ENCODE measurements at places on chromosomes 5 and 9.

DNA sequence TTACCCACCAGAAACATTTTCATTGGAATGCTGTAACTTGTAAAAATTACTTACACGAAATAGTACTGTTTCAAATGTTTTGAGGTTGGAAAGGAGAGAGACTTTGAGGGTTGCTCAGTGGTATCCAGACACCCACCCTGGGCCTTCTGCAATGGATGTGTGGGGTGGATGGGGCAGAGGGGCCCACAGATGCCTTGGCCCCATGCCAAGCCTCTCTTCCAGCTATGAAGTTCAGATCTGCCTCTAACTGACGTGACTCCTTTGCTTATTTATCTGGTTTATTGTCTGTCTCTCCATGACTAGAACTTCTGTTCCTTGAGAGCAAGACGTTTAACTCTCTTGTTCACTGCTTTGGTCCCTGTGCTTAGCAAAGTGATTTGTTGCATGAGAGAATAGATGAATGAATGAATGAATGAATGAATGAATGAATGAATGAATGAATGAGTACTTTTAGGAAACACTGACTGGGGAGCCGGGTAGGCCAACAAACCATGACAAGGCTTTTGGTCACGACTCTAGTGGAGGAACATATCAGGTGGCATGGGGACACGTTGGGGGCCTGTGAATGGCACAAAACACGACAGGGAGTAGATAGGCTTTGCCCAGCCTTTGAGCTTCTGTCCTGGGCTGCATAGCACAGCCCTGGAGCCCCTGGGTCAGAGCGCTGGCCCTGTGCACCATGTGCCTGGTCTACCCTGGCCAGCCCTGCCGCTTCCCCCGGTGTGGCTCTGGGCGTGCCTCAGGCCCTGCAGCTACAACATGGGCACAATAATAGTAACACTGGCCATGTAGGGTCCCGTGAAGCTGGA is 31.8 kb downstream of the AK8 start:
- DNase-seq = no peak

GRCh38 chr5:81553567-81554212 is 159.8 kb upstream of the ACOT12 start:
- no peak for DNase-seq

DNA sequence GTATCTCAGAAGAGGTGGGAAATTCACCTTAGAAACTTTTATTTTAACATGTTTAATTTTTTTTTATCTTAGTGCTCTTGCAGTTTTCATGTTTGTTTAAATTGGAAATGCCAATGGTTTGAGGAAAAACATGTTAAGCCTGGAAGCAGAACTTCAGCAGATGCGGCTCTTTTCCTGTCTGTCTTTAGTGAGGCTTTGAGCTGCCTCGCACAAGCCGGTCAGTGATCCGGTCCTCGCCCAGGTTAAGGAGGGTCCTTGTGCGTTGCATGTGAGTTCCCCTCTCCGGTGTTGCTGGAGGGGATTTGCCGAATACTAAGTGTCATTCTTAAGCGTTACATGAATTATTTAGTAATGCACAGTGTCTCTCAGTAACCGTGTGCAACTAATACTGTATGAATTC is 9.4 kb upstream of the PLEKHG4B start:
- no peak for DNase-seq

DNA sequence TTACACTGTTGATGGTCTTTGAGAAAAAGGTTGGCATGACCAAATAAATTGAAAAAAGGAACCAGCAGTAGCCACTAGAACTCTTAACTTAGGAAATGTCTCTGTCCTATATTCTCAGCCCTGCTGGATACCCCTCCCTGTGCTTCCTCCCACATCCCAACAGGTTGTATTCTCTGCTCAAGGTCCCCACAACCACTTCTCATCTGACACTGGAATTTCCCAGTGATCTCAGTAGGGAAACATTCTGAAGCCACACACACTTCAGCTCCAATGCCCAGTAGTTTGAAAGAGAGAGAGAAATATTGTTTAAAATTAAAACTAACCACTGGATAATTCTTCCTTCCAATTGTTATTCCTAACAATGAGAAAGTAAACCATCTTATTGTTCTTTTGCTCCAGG is 30.0 kb upstream of the NREP start:
- DNase-seq = no peak

DNA sequence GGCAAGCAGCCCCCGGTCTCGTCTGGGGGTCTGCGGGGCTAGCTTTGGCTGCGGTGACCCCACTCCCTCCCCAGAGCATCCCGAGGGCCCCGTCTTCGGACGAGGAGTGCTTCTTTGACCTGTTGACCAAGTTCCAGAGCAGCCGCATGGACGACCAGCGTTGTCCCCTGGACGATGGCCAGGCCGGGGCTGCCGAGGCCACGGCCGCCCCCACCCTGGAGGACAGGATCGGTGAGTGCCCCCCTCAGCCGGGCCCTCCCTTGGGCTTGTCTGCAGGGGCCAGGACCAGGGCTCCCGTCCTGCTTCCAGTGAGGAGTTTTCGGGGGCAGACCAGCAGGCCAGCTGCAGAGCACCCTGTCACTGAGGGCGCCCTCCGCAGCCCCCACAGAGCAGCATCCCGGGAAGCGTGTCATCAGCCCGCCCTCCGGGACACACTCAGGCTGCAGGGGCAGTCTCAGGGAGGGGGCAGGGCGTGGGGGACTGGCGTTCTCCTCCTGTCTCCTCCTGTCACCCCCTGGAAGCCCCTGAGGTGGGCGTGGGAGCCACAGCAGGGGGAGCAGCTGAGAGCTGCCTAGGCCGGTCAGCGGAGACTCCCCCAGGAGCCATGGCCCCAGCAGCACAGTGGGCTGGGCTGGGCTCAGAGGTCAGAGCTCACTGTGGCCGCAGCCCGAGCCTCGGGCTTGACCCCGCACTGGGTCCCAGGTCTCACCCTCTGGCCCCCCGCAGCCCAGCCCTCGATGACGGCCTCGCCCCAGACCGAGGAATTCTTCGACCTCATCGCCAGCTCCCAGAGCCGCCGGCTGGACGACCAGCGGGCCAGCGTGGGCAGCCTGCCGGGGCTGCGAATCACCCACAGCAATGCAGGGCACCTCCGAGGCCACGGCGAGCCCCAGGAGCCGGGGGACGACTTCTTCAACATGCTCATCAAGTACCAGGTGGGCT is 7.7 kb downstream of the DNLZ start:
- DNase-seq = no peak

All from activated T-cell treated with anti-CD3 and anti-CD28 coated beads for 24 hours (primary cell).